ENCODE measurements at places on chromosomes 3 and 15. TPM values are rescaled to one million over a fixed set of nuclear protein-coding genes. Genes with fewer than 3 reads are reported as not detected.

EBLN2 gene
- 3.0 TPM for total RNA-seq

TMEM40 gene
- total RNA-seq: not detected

RHCG gene
- total RNA-seq: not detected

LEKR1 gene
- 0.32 TPM for total RNA-seq

GPR62 gene
- total RNA-seq: not detected

DNA sequence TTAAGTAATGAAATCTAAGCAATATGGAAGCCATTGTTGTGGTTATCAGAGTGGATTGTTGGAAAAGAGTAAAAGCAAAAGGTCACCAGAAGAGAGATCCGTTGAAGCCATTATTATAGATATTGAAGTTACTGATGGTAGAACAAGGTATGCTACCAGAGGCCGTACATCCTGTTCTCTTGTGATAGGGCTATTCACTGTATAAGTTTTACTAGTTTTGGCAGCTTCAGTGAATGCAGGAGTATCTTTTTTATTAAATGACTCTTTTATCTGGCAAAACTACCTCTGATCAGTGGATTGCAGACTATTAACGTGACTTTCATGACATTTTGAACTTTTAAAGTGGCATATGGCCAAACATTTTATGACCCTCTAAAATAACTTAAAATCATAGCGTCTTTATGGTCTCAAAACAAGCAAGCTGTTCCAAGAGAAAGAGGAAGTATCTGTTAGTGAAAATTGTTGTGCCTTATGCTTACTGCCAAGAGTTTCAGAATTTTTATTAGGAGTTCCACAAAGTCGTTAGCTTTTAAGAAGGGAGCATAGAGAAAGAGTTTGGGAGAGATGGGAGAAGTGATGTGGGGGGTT is 102.9 kb downstream of the LRRC49 start:
- no peak for DNase-seq
- H3K4me1 ChIP-seq: no peaks in the 10 kb centered on the region
- no peak overlapping the region for H3K4me3 ChIP-seq
- H3K36me3 ChIP-seq: no peaks in the 10 kb centered on the region

GRCh38 chr15:70596354-70597055 is 166.9 kb downstream of the UACA start:
- peak; percentile 92 for DNase-seq
- H3K27ac ChIP-seq: no peak overlapping the region
- no peak overlapping the region for H3K4me3 ChIP-seq
- H3K4me1 ChIP-seq: peaks cover 15% of the 10 kb centered on the region

- peak overlapping the region; percentile 60 for H3K27ac ChIP-seq
- no peak overlapping the region for H3K4me3 ChIP-seq
- peaks cover 34% of the 10 kb centered on the region for H3K4me1 ChIP-seq
- no peaks in the 10 kb centered on the region for H3K36me3 ChIP-seq
Measured at GRCh38 chr3:16240229-16241023, 24.3 kb downstream of the DPH3 start.

DNA sequence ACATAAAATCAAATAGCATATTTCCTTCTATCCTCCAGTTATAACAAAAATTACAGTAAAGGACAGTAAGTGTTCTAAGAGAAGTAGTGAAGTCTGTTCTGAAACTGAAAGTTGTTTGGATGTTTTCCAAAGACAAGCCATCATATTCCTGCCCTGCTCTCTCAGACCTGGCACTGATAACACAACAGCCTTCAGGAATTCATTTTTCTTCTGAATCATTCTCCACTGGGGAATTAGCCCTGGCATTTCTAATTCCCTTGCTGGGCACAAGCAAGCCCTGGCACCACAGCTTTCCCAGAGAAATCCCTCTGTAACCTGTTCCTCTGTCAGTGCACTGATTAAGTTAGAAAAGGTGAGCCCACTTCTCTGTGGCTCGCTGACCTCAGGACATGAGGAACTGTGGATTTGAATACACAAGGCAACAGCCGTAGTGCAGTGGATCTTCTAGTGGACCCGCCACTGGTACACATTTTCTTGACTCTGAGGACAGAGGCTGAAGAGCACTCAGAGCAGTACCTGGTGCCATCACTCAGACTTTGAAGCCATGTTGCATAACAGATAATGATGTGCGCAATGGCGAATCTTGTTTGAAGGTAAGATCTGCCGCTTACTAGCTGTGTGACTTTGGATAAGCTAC is 61.6 kb downstream of the WWTR1 start:
- H3K27ac ChIP-seq: peak overlapping the region; percentile 2
- H3K4me3 ChIP-seq: no peak overlapping the region
- DNase-seq: peak; percentile 52
- H3K27me3 ChIP-seq: no peaks in the 10 kb centered on the region
- H3K36me3 ChIP-seq: no peaks in the 10 kb centered on the region

DNA sequence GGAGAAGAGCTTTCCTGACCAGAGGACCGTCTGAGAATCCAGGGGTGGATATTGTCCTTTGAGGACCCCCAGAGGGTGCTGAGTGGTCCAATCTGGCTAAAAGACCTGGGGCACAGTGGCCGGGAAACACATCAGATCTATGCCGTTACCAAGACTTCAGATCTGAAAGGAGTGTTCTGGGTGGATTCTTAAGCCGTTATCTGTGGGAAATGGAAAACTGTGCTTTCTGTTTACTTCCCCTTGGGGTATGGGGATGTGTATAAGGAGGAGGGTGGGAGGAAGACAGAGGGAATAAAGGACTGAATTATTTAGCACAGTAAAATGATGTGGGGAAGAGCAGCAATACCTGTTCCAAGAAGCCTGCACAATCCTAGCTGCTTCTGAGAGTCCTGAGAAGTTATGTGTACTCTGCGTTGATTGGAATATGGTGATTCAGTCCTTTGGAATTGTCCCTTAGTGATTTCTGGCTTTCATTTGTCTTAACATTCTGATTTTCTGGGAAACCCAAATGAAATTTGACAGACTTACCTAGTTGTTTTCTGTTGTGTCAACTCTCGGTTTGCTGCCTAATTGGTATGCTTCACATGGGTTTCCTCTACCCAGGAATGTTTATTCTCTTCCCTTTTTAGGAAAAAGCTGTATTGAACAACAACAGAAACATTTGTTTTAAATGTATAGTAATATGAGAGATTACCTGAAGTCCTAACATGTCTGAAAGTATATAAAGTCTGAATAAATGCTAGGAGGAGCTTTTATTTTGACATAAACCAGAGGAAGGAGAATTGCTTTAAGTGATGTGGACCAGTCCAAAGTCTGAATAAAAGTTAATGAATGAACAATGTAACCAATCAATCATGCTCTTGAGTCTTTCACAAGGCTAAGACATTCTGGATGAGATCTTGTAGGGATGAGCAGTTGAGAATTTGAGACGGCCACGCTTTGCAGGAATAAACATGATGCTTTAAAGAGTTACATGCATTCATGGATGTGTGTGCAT is 427.1 kb upstream of the C2CD4B start:
- no peaks in the 10 kb centered on the region for H3K36me3 ChIP-seq
- peaks cover 23% of the 10 kb centered on the region for H3K4me1 ChIP-seq
- peak; percentile 47 for DNase-seq
- no peak overlapping the region for H3K4me3 ChIP-seq
- H3K27ac ChIP-seq: no peak overlapping the region
- H3K27me3 ChIP-seq: no peaks in the 10 kb centered on the region

DNA sequence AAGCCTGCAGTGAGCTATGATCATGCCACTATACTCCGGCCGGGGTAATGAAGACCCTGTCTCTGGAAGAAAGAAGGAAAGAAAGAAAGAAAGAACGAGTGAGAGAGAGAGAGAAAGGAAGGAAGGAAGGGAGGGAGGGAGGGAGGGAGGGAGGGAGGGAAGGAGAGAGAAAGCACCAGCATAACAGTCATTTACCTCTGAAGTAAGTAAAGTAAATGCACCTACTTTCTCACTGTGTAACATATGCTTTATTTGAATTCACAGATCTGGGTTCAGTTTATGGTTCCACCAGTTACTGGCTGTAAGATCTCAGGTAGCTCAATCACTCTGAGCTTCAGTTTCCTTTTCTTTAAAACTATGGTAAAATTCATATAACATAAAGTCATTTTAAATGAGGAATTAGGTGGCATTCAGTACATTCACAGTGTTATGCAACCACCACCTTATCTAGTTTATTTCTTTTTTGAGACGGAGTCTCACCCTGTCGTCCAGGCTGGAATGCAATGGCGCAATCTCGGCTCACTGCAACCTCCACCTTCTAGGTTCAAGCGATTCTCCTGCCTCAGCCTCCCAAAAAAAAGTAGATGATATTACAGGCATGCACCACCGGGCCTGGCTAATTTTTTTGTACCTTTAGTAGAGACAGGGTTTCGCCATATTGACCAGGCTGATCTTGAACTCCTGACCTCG is 16.1 kb upstream of the RAD54L2 start:
- H3K27ac ChIP-seq: no peak overlapping the region
- H3K4me1 ChIP-seq: no peaks in the 10 kb centered on the region
- peaks cover 4% of the 10 kb centered on the region for H3K27me3 ChIP-seq
- H3K4me3 ChIP-seq: no peak overlapping the region
- H3K36me3 ChIP-seq: no peaks in the 10 kb centered on the region
- DNase-seq: no peak

DNA sequence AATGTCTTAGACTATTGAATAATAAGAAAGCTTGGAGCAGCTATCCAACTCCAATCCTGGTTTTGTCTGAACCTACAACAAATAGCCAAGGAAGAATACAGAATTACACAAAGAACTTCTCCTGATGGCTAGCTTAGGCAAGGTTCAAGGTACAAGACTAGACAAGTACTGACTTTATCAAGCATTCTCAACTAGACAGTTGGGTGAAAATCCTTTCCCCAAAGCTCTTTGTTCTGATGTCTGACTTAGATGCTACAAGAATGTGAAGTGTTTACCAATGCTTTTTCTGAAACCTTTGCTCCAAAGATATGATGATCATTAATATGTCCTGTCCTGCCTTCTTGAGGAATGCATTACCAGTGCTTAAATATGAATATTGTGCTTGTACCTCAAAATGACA is 113.8 kb downstream of the ANXA2 start:
- H3K4me3 ChIP-seq: no peak overlapping the region
- H3K36me3 ChIP-seq: no peaks in the 10 kb centered on the region
- peaks cover 35% of the 10 kb centered on the region for H3K27me3 ChIP-seq

GRCh38 chr15:101239724-101240136 is 12.1 kb downstream of the CHSY1 start:
- H3K27ac ChIP-seq: no peak overlapping the region
- DNase-seq: no peak
- H3K4me3 ChIP-seq: no peak overlapping the region
- H3K27me3 ChIP-seq: no peaks in the 10 kb centered on the region

DNA sequence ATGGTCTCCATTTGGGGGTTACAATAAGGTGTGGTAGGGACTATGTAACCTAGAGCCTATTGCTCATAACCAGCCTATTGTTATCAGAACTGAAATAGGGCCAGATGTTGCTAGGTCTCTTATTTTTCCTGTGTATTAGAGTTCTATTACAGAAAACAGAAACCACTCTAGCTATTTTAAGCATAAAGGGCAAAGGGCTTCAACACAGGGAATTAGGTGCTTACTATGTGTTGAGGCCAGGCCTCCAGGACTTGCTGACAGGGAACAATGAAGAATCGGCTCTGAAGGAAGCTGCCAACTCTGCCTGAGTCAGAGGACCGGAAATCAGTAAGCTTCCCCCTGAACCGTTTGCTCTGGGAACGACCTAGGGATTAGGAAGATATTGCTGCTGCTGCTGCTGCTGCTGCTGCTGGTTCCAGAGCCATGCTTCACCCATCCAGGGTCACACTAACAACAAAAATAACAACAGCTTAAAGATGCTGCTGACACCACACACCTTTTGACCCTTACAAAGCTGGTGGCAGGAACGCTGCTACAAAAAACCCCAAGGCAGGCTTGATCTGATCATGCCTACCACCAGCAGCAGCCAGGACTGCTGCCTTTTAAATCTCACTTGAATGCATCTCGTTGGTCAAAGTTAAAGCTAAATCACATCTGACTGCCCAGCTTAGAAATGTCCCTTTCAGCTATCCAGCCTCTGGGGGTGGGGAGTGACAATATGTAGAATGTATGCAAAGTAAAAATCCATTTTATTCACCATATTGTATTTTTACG is 276.9 kb upstream of the IL12A start:
- H3K27me3 ChIP-seq: no peaks in the 10 kb centered on the region
- DNase-seq: peak; percentile 94
- H3K27ac ChIP-seq: peak overlapping the region; percentile 48
- 0 out of 2 replicates have a peak overlapping the region, but pooled peaks have one; percentile 25 for H3K4me3 ChIP-seq

DNA sequence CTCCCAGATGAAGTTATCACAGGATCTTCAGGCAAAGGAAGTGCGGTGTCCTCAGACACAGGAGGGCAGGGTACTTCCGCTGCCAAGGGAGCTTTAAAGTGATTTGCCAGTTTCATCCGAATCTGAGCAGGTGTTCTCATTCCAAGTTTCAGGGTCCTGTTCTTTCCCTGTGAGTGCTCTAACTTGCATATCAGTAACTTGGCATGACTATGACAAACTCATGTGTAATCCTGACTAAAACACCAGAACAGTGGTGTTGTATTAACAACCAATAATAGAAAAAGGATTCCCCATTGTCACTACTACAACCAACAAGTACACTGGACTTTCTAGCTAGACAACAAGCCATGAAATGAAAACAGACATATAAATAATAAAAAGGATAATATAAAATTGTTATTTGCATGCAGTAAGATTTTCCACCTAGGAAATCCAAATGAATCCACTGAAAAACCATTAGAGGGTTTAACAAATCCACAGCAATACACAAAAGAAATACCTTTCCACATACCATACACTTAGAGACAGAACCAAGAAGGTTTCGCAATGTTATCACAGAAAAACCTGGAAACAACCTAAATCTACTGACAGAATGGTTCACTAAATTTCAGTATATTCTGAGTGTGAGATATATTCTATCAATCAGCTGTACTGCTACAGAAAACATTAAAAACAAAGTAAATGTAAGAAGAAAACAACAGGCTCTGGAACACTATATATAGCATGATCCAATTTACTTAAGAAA is 40.9 kb upstream of the RPL35A start:
- peak; percentile 35 for DNase-seq
- peaks cover 26% of the 10 kb centered on the region for H3K4me1 ChIP-seq
- no peak overlapping the region for H3K4me3 ChIP-seq
- peak overlapping the region; percentile 9 for H3K27ac ChIP-seq

- no peak overlapping the region for H3K27ac ChIP-seq
- no peaks in the 10 kb centered on the region for H3K27me3 ChIP-seq
- H3K4me3 ChIP-seq: no peak overlapping the region
Measured at GRCh38 chr3:37813403-37813802, 48.3 kb upstream of the CTDSPL start.

- H3K27me3 ChIP-seq: no peaks in the 10 kb centered on the region
- DNase-seq: no peak
- no peak overlapping the region for H3K4me3 ChIP-seq
- H3K4me1 ChIP-seq: no peaks in the 10 kb centered on the region
Measured at GRCh38 chr3:128198313-128198712, 45.0 kb downstream of the EEFSEC start.

- no peak for DNase-seq
- peaks cover 18% of the 10 kb centered on the region for H3K4me1 ChIP-seq
- no peak overlapping the region for H3K4me3 ChIP-seq
- H3K27ac ChIP-seq: no peak overlapping the region
- H3K36me3 ChIP-seq: no peaks in the 10 kb centered on the region
Measured at GRCh38 chr3:195178124-195178910, 92.6 kb downstream of the XXYLT1 start.

- H3K36me3 ChIP-seq: no peaks in the 10 kb centered on the region
- no peaks in the 10 kb centered on the region for H3K4me1 ChIP-seq
- H3K27me3 ChIP-seq: no peaks in the 10 kb centered on the region
Measured at GRCh38 chr3:104245261-104245660, 1121.4 kb upstream of the ALCAM start.

GRCh38 chr3:31968927-31969418 is 12.1 kb downstream of the OSBPL10 start:
- peak overlapping the region; percentile 62 for H3K4me3 ChIP-seq
- H3K36me3 ChIP-seq: no peaks in the 10 kb centered on the region
- peak; percentile 90 for DNase-seq
- peak overlapping the region; percentile 88 for H3K27ac ChIP-seq
- peaks cover 27% of the 10 kb centered on the region for H3K4me1 ChIP-seq

GRCh38 chr3:111954228-111954990 is 24.4 kb upstream of the ABHD10 start:
- no peaks in the 10 kb centered on the region for H3K27me3 ChIP-seq
- H3K27ac ChIP-seq: no peak overlapping the region
- H3K4me1 ChIP-seq: peaks cover 8% of the 10 kb centered on the region
- H3K36me3 ChIP-seq: peaks cover 30% of the 10 kb centered on the region
